ENCODE measurements at places on chromosomes 5 and 9.
A peak's percentile ranks its signal among the peaks of the same experiment; 100 is the strongest.

DNA sequence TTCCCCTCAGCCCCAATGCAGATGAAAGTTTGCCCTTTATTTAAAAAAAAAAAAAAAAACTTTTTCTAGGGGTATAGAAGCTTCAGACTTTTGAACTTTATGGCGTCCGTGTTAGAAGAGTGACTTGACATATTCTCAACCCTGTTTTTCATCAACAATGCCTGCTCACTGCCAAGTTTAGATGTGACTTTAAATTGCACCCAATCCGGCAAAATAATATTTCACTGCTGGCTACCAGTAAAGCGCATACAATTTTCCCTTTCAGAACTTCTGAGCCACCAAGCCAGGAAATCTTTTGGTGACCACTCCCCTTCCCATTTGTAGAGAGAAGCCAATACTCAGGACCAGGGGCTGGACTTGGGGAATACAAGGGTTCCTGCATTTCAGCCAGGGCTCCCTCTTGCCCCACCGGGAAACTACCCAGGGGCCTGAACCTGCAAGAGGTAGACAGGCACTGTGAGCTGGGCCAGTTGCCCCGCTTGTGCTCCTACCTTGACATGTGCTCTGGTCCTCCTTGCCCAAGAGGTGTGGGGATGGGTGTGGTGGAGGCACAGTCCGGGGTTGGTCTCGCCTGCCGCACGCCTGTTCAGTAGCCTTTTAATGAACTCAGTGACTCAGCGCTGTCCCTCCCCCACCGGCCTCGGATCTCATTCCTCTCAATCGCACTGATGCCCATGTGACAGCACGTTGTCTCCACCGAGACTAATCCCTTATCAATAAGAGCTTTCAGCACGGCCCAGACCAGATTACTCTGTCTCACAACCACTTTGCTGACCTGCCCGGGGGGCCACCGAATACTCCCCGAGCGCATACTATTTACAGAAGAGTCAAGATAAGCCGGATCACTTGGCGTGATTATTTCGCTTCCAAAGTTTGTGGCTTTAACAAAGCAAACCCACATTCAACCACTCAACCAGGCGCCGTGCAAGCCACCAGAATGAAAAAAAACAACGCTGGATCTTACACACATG is 226.4 kb downstream of the DCP2 start:
- peak; percentile 92 for DNase-seq

GRCh38 chr9:134693011-134693410 is 51.4 kb downstream of the COL5A1 start:
- no peak for DNase-seq

DNA sequence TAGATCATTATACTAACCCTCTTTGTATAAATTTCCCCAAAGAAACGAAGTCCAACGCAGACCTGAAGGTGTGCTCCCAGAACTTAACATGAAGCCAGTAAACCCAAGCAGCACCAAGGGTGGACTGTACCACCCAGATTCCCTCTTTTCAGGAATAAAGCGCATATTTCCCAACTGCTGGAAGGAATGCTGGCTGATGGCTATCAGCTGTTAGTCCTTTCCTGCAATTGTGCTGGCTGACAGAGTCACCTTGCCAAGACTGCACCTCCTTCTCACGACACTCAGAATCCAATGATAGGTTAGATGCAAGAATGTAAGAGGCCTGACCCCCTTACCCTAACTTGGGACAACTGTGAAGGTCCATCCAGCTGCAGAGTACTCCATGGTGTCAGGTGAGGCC is 93.9 kb downstream of the MAPKAP1 start:
- no peak for DNase-seq

DNA sequence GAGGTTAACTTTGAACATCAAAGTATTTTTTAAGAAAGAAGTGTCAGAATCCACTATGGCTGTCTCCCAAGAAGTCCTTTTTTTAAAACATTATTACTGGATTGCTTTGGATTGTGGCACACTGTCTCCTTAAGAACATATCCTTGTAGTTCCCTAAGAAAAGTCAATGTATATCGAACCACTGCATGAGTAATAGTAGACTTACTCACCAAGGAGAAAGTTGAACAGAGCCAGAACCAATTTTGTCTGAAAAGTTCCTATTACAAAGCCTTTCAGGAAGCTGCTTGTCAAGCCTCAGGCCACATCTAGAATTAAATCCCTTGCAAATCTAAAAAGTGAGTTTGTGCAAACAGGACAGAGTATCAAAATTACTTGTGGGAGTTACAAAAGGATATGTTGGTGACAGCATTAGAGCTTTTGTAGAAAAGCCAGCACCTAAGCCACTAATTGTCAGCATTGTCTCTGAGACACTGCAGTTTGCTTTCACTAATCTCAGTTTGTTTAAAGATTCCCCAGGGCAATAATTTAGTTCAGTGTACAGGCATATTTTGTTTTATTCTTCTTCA is 195.4 kb downstream of the MPDZ start:
- no peak for DNase-seq

- DNase-seq, result no peak
These were observed 127.5 kb upstream of the MTAP start for GRCh38 chr9:21674894-21675293.

DNA sequence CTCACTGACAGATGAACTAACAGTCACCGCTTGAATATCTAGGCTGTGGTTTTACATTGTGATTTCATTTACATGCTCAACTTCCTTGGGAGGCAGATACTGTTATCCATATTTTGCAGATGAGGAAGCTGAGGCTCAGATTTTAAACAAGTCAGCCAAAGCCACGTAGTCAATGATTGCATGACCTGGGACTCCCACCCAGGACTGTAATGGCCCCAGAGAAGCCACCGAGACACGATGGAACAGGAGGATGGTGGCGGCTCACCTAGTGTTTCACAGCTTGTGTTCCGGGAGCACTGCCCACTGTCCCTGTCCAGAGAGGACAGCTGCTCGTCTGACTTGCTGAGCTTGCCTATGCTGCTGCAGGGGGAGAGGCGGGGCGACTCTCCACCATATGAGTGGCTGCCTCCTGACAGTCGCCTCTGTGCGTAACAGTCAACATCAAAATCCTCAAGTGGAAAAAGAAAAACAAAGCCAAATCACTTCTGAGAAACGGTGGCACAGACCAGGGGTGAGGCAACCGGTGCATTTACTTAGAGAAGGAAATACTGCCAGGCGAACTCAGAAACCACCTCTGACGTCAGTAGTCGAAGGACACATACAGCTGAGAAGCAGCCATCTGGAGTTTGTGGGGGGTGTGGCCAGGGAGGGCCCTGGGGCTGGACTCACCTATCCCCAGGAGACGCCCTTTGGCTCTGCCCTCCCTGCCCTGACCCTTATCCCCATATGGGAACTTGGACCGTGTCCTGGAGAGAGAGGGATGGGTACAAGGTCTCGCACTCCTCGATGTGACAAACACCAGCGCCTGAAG is 82.5 kb downstream of the PRRT1B start:
- peak; percentile 41 for DNase-seq

GRCh38 chr9:17751486-17751885 is 172.6 kb downstream of the SH3GL2 start:
- DNase-seq, result no peak

- DNase-seq, result peak; percentile 32
These were observed 89.3 kb downstream of the SEMA5A start for GRCh38 chr5:9456435-9457042.

- DNase-seq, result no peak
These were observed 43.3 kb upstream of the NCS1 start for GRCh38 chr9:130128733-130129431.

- peak; percentile 90 for DNase-seq
These were observed at the start of gene GPX3 for GRCh38 chr5:151020304-151021110. Gene GPX3, plus strand, starts transcription at chr5:151020591. Its CDS starts 64 bp downstream, at chr5:151020655.

GRCh38 chr5:60210810-60211209 is 317.3 kb upstream of the PDE4D start:
- DNase-seq, result peak; percentile 6

DNA sequence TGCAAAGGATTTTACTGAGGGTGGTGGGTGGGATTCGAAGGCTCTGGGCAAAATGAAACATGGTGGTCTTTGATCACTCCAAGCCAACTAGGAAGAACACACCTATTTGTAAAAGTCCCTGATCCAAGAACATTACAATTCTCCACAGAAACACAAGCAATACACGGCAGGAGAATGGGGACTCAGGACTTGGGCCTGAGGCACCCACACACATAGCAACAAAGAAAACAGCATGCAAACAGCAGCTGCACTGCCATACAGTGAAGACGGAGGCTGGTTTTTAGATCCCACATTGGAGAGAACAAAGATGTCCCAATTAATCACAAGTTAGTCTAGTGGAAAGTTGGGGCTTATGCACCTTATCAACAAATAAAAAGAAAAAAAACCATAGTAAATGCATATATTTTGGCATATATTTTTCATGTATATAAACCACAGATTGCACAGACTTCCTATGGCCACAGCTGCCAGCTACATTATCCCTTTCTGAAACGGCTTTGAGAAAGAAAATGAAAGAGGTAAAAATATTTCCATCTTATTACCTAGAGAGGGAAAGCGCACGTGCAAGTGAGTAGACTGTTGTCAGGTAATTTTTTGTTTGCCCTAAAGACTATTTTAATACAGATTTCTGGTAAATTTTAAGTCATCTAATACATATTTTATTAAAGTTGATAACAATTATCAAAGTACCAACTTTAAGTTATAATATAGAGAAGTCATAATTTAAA is 410.9 kb downstream of the BNC2 start:
- peak; percentile 21 for DNase-seq

DNA sequence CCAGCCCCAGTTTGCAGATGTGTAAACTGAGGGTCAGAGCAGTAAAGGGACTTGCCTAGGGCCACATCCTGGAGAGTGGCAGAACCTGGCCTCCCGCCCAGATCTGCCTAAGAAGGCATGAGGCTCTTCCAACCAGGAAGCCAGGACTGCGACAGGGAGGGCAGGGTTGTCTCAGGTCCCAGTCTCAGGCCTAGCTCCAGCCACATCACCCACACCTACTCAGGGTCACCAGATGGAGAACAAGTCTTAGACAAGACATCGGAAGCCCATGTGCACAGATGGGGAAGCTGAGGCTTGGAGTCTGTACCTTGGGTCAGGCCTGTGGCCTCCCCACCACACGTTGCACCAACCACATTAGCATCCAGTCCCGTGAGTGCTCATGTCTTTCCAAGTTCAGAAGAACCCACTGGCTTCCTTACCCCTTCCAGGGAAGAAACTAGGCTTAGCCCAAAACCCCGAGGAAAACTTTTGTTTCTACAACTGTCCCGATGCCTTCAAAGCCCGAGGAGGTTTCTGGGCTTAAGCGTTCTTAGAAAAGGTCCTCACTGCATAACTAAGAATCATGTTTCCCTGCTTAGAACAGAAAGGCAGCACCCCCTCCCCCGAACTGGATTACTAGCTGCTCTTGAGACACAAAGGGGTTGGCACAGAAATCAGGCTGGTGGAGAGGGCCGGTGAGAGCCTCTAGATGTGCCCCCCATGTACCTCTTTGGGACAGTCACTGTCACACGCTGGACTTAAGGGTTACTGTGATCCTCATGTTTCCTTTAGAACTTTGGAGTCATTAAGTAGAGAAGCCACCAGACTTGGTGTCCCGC is 2.2 kb downstream of the FAM78A start:
- DNase-seq, result no peak

GRCh38 chr5:157900644-157901043 is 41.7 kb upstream of the CLINT1 start:
- peak; percentile 78 for DNase-seq

- peak; percentile 71 for DNase-seq
These were observed 1.2 kb downstream of the PDLIM7 start for GRCh38 chr5:177496070-177496726.

GRCh38 chr9:5562806-5563416 is 52.6 kb downstream of the PDCD1LG2 start:
- peak; percentile 69 for DNase-seq

- DNase-seq, result no peak
These were observed 18.0 kb upstream of the ENHO start for GRCh38 chr9:34540827-34541226.

DNA sequence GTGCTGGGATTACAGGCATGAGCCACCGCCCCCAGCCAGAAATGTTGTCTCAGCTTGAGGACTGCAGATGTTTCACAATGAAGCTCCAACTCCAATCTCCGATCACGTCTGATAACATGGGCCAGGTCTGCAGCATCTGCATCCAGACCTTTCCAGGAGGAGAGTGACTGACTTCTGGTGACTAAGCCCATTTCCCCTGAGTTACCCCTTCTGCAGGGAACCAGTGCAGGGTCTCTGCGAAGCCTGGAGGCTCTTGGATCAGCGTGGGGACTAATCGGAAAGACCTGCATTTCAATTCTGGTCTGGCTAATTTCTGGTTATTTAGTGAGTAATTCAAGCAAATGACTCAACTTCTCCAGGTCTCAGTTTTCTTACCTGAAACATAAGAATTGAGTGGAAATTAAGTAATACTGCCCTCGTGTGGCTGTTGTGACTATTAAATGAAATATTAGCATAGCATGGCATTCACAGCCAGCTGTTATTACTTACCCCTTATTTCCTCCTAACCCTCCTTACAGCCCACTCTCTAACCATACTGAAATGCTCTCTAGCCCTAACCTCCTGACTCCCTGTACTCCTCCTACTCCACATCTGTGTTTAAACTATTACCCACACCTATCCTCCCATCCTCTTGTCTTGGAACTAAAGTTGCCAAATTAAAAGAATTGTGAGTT is 2.2 kb upstream of the GNPDA1 start:
- peak; percentile 44 for DNase-seq

GRCh38 chr5:116423587-116424257 is 150.9 kb downstream of the SEMA6A start:
- DNase-seq, result no peak

GRCh38 chr9:73441890-73442818 is 290.5 kb downstream of the ANXA1 start:
- DNase-seq, result peak; percentile 33

DNA sequence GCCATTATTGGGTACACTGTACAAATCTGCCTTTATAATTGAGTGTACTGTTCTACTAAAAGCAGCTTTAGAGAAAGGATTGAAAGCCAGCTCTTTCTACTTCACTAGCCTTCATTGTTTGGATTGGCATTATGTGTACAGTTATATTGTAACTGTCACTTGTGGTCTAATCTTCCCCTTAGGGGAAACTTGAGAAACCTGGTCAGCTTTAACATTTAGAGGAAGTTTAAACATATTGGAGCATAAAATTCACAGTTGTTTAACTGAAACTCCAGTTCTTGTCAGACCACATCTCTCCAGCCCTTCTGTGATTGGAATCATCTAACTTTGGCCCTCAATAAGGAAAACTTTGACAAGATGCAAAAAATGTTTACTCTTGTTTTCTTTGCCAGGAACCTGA is 24.6 kb downstream of the PIK3R1 start:
- DNase-seq, result no peak

- DNase-seq, result no peak
These were observed 31.7 kb downstream of the IL33 start for GRCh38 chr9:6247266-6247665.

DNA sequence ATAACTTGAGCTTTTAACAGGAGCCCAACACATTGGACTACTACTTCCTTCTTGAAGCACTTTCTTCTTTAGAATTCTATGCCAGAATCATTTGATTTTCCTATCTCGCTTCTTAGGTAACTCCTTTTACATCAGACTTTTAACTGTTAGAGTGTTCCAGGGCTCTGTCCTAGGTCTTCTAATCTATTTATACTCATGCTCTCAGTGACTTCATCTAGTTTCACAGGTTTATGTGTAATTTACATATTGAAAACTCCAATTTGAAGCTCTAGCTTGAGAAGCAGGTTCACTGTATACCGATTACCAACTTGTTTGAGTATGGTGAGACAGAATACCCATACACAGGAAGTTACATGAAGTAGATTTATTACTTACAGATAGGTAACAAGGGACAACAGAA is 11.3 kb downstream of the SHOC1 start:
- no peak for DNase-seq
